ENCODE measurements at places on chromosomes 1 and 21.

GRCh38 chr1:11704691-11705475 is 13.4 kb downstream of the DRAXIN start:
- no peak for DNase-seq

- no peak for DNase-seq
These were observed 94.7 kb downstream of the PAX7 start for GRCh38 chr1:18725231-18725895.

DNA sequence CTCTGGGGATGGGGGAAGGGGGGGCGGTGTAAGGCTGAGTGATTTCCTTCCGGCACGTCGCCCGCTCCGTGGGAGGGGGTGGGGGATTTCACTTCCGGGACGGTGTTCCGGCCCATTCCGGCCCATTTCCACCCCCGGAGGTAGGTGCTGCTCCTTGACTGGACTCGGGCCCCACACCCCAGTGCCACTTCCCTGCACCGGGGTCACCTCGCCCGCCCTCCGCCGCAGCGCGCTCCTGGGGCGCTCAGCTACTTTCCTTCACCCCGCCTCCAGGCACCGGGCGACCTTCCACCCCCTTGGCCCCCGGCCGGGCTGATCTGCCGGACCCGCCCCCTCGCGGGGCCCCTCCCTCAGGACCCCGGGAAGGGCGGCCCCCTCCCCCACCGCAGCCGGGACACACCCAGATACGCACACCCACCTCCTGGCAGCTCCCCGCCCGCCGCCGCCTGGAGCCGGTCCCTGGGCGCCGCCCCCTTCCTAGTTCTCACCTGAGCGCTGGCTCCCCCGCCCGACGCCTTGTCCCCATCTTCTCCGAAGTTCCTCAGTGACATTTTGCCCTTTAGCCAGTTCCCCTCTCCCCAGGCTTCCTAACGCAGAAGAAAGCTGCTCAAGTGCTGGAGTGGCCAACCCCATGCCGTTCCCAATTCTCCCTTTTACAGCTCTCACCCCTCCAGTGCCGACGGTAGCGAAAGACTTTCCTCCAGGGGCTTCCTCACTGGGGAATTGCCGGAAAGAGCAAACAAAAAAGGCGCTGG is at the start of gene ZBTB37:
ZBTB37 (plus strand) TSS at position 115 of the 755 bp plus-strand sequence. CDS start 1,846 bp downstream, outside the sequence.
- DNase-seq, result peak; percentile 87

DNA sequence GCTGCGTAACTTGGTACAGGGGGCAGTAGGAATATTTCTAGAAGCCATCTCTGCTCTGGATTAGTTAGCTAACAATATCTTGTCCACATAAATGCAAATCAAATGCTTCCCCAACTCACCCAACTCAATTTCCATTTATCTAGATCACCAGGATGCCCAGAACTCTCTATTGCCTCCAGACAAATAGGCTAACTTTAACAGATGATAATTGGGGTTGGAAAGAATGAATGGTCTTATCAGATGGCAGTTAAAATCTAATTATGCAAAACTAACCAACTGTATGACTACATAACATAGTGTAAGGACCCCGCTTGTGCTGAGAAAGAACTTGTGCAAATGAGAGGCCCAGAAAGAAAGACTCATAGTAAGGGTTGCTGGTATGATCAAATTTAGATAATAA is 1024.8 kb downstream of the PLA2G4A start:
- DNase-seq, result no peak

GRCh38 chr1:91572044-91572443 is 71.4 kb downstream of the CDC7 start:
- DNase-seq, result no peak

DNA sequence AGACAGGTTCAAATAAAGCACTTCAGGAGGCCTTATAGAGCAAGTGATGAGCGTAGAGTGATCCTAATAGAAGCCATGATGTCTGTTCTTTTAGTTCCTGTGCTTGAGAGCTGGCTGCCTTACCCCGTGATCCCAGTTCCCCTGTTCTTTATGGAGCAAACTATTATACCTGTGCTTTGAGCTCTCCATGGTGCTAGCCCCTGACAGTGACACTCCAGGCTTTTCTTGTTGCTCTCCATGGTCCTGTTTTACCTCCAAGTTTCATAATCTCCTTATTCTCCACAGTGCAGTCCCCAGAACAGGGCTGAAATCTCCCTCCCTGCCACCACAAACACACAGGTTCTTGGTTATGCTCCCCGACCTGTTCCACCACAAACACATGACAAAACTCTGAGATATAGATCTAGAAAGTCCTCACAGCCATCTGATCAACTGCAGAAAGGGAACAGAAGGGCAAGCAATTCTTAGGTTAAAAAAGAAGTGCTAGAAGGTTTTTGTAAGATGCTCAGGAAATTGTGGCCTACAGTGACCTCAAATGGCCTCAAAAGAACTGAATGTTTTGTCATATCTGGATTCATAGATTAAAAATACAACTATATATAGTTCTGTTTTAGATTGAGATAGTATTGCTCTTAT is 6.0 kb downstream of the CADM3 start:
- DNase-seq, result no peak

DNA sequence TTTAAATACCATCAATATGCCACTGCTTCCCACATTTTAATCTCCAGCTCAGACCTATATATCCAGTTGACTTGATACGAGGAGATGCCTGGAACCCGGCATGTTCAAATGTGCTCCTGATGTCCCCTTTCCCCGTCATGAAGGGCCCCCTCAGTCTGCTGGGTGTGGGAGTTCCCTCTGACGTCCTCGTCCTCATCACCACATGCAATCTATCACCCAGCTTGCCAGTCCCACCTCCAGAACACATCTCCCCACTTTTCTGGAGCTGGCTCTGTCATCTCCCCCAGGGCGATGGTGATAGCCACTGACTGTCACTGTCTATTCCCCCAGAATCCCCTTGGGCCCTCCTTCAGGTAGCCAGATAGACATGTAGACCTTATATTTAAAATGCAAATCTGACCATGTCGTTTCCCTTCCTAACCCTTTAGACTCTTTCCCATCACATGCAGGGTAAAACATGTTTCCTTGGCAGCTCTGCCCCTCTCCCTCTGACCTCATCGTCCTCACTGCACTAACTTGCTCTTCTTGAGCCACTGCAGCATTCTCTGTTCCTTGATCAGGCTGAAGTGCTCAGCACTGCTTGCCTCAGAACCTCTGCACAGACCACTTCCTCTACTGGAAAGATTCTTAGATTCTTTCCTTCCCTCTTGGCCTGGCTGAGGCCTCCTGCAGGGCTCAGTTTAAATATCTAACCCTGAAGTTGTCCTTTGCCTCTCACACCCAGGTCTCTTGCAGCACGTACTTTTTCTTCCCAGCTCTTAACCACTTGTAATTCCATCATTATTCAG is 7.4 kb downstream of the AZIN2 start:
- no peak for DNase-seq

DNA sequence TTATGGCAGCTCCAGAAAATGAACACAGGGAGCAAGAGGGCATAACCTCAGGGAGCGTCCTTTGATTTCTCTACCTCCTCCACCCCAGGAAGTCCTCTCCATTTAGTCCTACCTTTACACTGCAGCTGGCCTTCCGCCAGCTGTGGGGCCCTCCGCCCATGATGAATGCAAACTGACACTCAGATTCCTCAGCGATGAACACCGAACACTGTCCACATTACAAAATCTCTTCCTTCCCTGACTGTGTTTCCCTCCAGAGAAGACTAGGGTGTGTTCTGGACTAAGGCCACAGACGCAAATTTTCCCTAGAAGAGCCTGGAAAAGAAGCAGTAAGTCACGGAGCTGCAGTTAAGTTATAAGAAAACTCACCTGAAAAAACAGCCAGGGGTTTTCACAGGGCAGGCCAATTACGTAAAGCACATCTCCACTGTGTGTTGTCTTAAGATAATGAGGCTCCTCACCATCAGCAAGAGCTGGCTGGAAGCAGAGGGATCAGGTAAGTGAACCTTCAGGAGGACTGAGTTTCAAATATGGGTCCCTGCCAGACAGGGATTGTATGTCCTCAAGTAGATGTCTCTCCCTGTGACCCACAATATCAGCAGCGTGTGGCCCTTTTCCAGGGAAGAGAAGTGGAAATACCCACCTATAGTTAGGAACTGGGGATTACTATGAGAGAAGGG is 46.3 kb upstream of the ATP1B1 start:
- DNase-seq, result no peak

Data from liver (tissue), 10 donors.